ENCODE measurements at places on chromosomes 6 and 20.

DNA sequence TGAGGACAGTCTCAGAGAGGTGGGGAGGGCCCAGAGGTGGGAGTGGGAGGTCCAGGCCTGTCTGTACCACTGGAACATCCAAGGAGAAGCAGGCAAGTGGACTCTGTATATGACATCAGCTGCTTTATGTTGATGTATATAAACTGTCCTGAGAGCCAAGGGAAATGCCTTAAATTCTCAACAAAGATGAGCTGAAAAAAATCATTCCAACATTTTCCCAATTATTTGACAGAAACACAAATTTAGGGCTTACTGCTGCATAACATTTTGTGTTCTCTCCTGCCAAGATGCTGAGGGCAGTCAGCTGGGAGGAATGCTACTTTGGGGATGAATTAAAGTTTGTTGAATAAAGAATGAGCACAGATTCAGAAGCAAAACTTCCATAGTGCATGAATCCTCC, 52.8 kb downstream of the FOXC1 start:
- no peak for DNase-seq

- DNase-seq = no peak
Observed at GRCh38 chr6:30741063-30741779, 1.3 kb downstream of the FLOT1 start.

- DNase-seq = no peak
Observed at GRCh38 chr20:62779417-62779685, 16.9 kb upstream of the MRGBP start.

- DNase-seq = no peak
Observed at GRCh38 chr20:43755851-43756250, 29.0 kb upstream of the GTSF1L start.

DNA sequence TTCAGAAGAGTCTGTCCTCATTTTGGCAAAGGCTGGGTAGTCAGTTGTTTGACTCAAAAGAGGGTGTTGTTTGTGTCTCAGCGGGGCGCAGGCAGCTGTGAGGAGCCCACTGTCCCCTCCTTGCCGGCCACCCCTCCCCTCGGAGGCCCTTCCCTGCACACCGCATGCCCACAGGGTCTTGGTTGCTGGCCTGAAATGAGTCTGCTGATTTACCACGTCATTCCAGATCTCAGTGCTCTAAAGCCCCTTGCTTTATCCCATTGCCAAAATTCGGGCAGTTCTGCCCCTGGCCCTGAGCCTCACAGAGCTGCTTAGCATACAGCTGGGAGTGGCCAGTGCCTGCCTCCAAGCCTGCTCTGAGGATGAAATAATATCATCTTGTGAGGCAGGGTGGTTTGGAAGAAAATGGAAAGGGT, 220.7 kb downstream of the UST start:
- no peak for DNase-seq

GRCh38 chr6:45702849-45703739, 312.6 kb downstream of the CLIC5 start:
- DNase-seq = no peak

DNA sequence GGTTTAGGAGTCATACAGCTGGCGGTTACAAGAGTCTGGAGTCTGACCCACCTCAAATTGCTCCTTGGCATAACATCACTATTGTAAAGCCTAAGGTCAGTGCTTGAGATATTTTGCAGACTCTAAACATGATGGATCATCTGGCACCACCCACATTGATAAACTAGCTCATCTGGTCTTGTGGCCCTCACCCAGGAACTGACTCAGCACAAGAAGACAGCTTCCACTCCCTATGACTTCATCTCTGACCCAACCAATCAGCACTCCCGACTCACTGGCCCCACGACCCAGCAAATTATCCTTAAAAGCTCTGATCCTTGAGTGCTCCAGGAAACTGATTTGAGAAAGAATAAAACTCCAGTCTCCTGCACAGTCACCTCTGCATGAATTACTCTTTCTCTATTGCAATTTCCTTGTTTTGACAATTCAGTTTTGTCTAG, 115.9 kb downstream of the CD24 start:
- DNase-seq = no peak

DNA sequence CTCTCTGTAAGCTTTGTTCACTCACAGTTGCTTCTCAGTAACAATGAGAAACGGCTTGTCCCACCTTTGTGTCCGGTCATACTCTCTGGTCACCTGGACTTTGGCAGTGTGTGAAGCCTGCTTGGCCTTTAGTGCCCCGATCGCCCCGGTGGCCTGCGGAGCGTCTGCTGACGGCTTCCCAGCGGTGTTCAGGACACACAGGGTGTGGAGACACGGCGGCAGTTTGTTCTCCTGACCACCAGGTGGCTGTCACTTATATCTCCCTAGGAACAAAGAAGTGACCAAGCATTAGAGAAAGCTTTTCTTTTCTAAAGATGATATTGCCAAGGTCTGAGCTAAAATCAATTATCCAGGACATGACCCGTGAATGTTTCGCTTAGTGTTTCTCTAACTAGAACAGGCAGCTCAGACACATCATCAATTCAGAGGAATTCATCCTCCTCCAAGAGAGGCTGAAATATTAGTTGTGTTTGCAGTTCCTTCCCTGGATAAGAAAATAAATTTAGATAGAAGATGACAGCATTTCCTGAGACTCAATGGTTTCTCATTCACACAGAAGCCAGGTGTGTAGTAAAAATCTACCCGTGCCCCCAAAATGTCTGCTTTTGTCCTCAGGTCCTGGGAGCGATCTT, 167.4 kb upstream of the THBS2 start:
- DNase-seq = no peak

DNA sequence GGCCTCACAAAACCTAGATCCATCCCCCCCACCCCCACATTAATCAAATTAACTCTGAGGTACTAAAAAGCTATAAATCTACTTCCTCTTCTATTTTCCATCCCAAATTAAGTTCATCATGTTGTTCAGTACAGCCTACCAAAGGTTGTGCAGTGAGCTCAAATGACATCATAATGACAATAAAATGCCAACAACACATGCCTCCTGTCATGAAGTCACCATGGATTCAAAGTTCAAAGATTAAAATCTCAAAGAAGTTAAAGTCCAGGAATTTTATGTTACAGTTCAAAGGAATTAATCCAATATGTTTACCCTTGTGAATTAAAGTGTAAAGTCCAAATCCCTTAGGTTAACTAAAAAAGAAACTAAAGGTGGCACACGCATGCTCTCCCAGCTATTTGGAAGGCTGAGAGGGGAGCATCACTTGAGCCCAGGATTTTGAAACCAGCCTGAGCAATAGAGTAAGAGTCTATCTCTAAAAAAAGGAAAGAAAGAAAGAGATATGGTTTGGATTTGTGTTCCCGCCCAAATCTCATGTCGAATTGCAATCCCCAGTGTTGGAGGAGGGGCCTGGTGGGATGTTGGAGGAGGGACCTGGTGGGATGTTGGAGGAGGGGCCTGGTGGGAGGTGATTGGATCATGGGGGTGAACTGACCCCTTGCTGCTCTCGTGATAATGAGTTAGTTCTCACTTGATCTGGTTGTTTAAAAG, 25.7 kb upstream of the SIRT5 start:
- no peak for DNase-seq

DNA sequence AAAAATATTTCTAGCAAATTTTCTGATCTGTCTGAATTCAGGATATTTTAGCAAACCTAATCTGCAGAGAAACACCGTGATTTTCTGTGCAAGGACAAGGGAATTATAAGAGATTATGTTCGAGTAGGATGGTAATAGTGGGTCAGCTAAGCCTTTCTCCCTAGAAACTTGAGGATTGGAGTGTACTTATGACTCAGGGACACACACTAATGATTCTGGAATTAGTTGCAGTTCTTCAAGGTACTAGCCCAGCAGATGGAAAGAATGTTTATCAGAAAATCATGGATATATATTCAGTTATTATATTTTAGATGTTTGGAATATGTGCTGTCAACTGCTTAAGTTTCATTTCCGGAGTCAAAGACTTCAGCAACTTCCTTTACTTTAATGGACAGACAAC, 177.1 kb upstream of the MAP3K7 start:
- no peak for DNase-seq

DNA sequence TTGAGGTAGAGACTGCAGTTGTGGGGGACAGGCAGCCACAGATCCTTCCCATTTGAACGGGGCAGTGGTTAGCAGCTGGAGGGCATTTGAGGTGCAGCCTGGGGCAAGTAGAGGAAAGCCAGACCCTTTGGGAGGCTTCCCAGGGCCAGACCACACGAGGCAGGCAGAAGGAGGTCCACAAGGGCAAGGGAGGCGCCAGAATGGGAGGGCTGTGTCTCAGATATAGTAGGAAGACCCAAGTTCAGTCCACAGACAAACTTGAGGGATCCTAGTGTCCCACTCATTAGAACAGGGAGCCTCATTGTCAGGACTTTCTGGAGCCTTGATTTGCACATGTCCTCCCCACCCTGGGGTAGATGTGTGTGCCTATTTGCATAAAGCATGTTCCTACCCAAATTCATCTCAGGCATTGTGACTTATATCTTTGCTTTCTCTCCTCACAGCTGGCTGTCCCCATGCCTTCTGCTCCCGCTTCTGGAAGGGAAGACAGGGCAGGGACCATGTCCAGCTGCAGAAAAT, 166.0 kb downstream of the VEGFA start:
- DNase-seq = no peak

DNA sequence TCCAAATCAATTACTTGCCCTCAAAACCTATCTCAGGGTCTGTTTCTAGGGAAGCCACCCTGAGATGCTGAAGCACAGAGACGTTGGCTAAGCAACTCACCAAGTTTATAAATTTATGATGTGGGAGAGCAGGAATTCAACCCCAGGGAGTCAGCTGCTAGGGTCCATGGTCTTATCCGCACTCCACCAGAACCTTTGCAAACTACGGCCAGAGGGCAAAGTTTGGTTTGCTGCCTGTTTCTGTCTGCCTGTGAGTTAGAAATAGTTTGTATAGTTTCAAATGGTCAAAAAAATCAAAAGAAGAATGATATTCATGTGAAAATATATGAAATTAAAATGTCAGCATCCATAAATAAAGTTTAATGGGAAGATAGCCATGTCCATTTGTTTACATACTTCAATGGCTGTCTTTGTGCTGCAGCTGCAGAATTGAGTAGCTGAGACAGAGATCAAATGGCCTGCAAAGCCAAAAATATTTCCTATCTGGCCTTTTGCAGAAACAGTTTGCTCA, 83.7 kb upstream of the ZFP64 start:
- no peak for DNase-seq

GRCh38 chr6:18362058-18362561, 25.0 kb upstream of the RNF144B start:
- no peak for DNase-seq
